Prostate gland (tissue), 2 donors: ENCODE measurements at places on chromosomes 16 and 17. TPM values are rescaled to one million over a fixed set of nuclear protein-coding genes. Genes with fewer than 3 reads are reported as not detected.
A peak's percentile ranks its signal among the peaks of the same experiment; 100 is the strongest.

The TERB1 gene
- total RNA-seq = not detected

The CD300E gene
- not detected for total RNA-seq

DNA sequence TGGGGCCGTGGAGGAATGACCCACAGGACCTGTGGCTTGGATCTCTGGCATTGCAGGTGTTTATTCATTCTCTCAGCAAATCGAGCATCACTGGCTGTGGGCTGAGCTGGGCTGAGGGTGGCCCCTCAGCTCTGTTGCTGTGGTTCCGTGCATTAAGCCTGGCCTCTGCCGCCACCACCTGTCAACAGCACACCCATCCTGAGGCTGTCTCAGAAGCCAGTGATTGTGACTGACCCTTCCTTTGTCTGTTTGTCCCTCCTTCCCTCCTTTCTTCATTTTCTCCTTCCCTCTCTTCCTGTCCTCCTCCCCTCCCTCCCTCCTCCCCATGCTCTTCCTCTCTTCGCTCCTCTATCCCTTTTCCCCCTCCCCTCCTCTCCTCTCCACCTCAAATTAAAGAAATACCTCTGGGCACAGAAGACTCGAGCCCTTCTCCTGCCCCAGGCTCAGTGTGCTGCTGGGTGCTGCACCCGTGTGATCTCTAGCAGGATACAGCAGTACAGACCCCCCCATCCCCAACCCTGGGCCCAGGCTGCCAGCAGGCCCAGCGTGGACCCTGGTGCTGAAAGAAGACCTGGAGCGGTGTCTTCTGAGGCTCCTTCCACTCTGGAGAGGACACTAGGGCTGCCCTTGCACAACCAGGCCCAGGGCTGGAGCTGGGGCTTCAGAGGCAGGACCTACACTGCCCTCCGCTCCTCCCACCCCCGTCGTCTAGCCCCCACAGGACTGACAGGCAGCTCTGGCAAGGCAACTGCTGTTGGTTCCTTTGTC, 75.9 kb downstream of the PLD6 start:
- H3K27ac ChIP-seq = no peak overlapping the region
- DNase-seq = no peak
- H3K27me3 ChIP-seq = no peaks in the 10 kb centered on the region
- H3K36me3 ChIP-seq = no peaks in the 10 kb centered on the region
- no peak overlapping the region for H3K4me3 ChIP-seq

- H3K36me3 ChIP-seq = peaks cover 19% of the 10 kb centered on the region
- no peaks in the 10 kb centered on the region for H3K4me1 ChIP-seq
- H3K4me3 ChIP-seq = no peak overlapping the region
- H3K27me3 ChIP-seq = no peaks in the 10 kb centered on the region
- no peak overlapping the region for H3K27ac ChIP-seq
Observed at GRCh38 chr16:27361987-27362386, 40.0 kb upstream of the IL21R start.

- H3K27ac ChIP-seq = peak overlapping the region; percentile 91
- H3K4me1 ChIP-seq = peaks cover 17% of the 10 kb centered on the region
- H3K27me3 ChIP-seq = no peaks in the 10 kb centered on the region
- no peak for DNase-seq
- H3K4me3 ChIP-seq = peak overlapping the region; percentile 88
Observed at GRCh38 chr17:7313890-7314718, 1.1 kb downstream of the GPS2 start.

GRCh38 chr16:19876501-19877059, 8.1 kb downstream of the GPRC5B start:
- no peaks in the 10 kb centered on the region for H3K4me1 ChIP-seq
- no peaks in the 10 kb centered on the region for H3K36me3 ChIP-seq
- DNase-seq = no peak
- no peaks in the 10 kb centered on the region for H3K27me3 ChIP-seq
